ENCODE measurements at places on chromosomes 1 and 21. TPM values are rescaled to one million over a fixed set of nuclear protein-coding genes. Genes with fewer than 3 reads are reported as not detected.

RIMKLA gene
- total RNA-seq: under 0.01 TPM

DMBX1 gene
- not detected for total RNA-seq

CFAP107 gene
- total RNA-seq: under 0.01 TPM

DIO1 gene
- total RNA-seq: not detected

CNR2 gene
- not detected for total RNA-seq

MTARC1 gene
- total RNA-seq: 9.6 TPM

KRTAP19-1 gene
- not detected for total RNA-seq

S1PR1 gene
- 10.4 TPM for total RNA-seq

RNU1-4 gene
- under 0.01 TPM for total RNA-seq

IFNGR2 gene
- total RNA-seq: 36.5 TPM

MATN1 gene
- not detected for total RNA-seq

SERPINC1 gene
- total RNA-seq: under 0.01 TPM

ZNF695 gene
- total RNA-seq: 2.6 TPM

GBP5 gene
- under 0.01 TPM for total RNA-seq

LCE3D gene
- not detected for total RNA-seq

TAGLN2 gene
- total RNA-seq: 220 TPM

Data from fibroblast of lung (primary cell).